ENCODE measurements at places on chromosomes 2 and 18.
A peak's percentile ranks its signal among the peaks of the same experiment; 100 is the strongest.

- DNase-seq = no peak
These were observed 28.6 kb upstream of the CUL3 start for GRCh38 chr2:224613543-224614286.

GRCh38 chr2:237643066-237643465 lies 15.7 kb downstream of the LRRFIP1 start:
- DNase-seq = no peak

DNA sequence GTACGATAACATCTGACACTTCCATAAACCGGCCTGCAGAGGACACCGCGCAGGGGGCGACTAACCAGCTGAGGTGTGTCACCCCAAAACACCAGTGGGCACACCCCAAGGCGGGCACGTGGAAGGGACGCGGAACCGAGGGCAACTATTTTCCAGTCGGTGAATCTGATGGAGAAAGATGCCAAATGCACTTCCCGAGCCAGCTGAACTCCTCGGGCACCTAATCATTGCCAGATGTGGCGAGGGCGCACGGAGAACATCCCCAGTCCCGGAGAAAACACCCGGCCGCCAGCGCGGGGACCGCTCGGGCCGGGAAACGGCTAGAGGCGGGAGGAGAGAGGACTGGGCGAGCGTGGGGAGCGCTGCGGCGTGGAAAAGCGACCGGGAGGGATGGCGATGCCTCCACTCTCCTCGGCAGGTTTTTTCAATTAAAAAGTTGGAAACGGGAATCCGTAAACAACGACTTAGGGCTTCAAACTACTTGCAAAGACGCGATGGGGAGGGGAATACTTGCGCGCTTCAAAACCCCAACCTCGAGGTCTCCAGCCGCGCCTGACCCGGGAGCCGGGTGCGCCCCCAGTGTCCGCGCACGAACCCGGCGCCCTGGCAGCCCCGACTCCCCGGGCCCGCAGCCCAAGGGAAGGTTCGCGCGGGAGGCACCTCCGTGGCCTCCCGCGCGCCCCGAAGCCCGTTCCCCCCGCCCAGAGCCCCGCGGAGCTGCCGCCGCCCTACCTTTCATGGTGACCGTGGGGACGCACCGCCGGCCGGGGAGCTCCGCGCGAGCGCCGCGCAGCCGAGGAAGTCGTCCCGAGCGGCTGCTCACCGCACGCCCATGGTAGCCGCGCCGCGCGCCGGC lies 497 bp downstream of the COLEC12 start:
- DNase-seq = peak; percentile 36

DNA sequence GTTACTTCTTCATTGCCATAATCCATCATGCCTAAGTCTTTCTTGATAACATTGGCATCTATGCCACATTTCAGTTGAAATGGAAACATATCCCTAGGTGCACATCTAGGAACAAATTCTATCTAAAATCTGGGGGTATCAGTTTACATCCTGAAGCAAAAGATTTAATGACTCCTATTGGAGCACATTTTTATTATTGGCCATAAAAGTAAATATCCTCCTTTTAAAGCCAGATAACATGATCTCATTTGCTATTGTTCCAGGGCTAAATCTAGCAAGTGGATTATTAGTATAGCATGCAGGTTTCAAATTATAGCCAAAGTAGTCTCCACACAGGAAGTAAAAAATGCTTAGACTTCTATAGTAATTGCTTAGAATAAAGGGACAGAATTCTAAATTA lies 193.2 kb downstream of the CDH2 start:
- no peak for DNase-seq

DNA sequence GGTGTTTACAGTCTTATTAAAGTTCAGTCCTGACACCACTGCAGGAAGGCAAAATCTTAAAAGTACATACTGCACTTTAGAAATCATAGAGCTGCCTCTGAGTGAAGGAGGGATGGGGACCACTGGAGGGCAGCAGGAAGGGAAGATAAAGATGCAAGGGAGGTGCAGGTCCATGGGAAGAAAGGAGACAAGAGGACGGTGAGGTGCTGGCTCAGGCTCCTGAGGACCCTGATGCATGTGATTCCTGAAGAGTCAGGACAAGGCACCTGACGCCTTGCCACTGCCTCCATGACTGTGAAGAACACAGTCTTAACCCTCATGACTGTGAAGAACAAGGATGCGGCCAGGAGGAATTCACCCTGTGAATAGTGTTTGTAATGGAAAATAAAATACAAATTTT lies 116.2 kb upstream of the NPAS2 start:
- no peak for DNase-seq

- peak; percentile 19 for DNase-seq
These were observed 27.4 kb upstream of the VRK2 start for GRCh38 chr2:58019229-58019628.

- DNase-seq = no peak
These were observed 471 bp upstream of the C2orf42 start for GRCh38 chr2:70191244-70191735.

GRCh38 chr18:27719680-27720079 lies 457.2 kb downstream of the CDH2 start:
- DNase-seq = no peak

GRCh38 chr2:15331787-15332186 lies 229.3 kb downstream of the NBAS start:
- DNase-seq = no peak

GRCh38 chr18:32383050-32383819 lies 87.4 kb downstream of the GAREM1 start:
- DNase-seq = peak; percentile 97

DNA sequence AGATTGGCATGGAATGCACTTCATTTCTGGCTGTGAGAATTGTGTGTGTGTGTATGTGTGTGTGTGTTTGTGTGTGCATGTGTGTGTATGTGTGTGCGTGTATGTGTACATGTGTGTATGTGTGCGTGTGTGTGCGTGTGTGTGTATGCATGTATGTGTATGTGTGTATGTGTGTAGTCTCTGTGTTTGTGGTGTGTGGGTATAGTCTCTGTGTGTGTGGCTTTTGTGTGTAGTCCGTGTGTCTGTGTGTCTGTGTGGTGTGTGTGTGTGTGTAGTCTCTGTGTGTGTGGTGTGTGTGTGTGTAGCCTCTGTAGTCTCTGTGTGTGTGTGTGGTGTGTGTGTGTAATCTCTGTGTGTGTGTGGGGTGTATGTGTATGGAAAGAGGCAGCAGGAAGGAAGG lies 247.3 kb upstream of the SOX11 start:
- no peak for DNase-seq

DNA sequence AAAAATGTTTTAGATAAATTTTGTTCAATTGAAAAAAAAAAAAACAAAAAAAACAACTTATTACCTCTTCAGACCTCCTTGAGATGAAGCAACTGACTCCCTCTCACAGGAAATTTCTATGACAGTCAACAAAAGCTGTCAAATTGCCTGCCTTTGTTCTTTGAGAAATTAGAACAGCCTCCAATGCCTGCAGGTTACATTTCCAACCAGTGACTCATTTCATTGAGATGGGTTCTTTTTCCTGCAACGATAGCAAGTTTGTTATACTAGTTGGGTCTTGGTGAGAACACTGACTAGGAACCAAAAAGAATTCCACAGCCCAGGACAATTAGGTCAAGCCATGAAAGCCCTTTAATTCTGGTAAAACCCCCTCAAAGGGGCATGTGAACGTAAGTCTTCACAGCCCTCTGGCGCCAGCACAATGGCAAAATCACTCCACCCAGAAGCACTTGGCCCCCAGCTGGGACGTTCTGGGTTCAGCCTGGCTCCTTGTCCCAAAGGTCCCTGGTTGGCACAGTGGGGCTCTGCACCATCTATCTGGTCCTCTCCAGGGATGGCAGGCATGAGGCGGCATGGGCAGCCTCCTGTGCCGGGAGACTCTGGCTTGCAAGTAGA lies 87.0 kb downstream of the SPP2 start:
- peak; percentile 69 for DNase-seq

GRCh38 chr18:75723521-75724340 lies 296.2 kb upstream of the SMIM21 start:
- no peak for DNase-seq

DNA sequence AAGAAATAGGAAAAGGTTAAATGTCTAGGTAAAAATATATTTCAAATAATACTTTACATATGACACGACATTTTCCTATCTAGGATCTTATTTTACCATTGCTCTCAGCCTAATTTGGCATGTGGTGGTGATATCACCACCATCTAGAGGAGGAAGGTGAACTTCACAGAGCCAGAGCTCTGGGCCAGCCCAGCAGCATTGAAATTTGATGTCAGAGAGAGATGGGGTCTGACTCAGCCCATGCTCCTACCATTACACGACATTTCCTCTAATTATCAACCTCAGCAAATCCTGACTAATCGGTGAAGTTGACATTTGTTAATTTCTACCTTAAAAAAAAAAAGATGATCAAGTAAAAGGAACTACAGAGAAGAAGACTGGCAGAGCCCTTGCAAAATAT lies 42.3 kb downstream of the LRRTM4 start:
- no peak for DNase-seq

- no peak for DNase-seq
These were observed 2.4 kb downstream of the HNRNPLL start for GRCh38 chr2:38600242-38600891.

DNA sequence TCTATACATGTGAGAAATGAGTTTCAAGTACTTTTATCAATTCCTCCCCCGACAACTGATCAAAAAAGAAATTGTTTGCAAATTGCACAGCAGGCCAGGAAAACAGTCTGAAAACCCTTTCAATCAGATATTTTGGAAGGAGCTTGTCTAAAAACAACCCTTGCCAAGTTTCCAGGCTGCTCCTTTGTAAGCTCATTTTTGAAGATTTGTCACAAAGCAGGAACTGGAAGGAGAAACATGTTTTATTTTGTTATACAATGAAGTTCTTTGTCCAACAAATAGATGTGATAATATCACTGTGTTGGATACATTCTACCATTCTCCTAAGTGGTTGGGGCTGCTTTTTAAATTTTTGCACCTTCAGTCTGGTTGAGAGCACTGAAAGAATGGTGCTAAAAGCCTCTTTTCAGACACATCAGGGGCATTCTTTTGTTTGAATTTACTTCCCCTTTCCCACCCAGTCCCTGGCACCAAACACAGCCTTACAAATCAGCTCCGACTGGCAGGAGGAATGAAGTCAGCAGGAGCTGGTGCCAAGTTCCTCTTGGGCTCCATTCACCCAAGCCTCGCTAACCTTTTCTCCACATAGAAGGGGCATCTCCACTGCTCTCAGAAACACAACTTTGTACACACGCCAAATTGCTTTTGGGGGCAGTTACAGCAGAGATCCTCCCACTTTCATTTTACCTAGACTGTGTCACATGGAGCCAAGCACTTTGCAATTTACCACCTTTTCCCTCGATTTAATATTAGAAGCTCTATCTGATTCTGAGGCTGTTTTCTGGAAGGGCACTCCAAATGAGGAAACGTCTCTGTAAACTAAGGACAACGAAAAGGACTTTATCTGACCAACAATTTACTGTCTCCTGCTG lies 88.0 kb downstream of the C1D start:
- DNase-seq = no peak

DNA sequence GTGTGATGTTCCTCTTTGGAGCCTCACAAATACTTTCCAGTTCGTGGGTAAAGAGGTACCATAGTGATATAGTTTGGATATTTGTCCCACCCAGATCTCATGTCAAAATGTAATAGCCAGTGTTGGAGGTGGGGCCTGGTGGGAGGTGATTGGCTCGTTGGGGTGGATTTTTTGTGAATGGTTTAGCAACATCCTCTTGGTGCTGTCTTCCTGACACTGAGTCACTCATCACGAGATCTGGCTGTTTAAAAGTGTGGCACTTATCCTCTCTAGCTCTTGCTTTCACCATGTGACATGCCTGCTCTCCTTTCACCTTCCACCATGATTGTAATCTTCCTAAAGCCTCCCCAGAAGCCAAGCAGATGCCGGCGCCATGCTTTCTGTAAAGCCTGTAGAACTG lies 3.0 kb upstream of the CCDC93 start:
- peak; percentile 45 for DNase-seq

DNA sequence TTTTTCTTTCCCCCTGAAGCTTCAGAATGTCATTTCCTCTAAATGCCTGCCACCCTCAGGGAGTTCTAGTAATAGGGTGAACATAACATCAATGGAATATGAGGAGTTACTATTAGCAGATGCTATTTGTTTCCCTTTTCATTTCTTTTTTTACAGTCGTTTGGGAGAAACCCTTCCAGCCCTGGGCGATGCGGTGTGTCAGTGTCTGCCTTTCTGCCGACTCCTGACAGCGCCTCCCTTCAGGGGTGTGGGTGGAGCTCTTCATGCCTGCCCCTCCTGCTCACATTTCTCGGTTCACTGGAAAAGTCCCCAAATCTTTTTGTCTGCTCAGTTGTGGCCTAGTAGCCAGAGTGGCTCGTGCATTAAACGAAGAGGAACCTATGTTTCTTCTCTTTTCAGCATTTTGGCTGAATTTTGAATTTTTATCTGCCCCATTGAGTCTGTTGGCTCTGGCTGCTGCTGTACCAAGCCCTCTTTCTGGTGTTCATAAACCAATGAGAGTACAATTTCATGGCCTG lies 72.3 kb downstream of the FMNL2 start:
- peak; percentile 76 for DNase-seq

GRCh38 chr18:3585656-3586509 lies 135.9 kb downstream of the TGIF1 start:
- DNase-seq = peak; percentile 87

DNA sequence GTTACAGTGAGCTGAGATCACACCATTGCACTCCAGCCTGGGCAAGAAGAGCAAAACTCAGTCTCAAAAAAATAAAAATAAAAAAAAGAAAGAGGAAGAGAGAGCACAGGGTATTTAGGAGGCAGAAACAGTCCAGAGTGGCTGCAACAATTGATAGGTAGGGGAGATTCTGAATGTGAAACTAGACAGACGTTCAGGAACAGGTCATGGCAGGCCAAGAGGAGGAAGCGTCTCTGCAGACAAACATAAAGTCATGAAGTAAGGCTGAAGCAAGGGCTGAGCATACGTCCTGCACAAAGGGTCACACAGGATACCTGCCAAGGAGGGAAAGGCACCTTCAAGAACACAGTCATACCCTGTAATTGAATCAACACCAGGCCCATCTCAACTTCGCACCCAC lies 64.1 kb upstream of the ZNF532 start:
- DNase-seq = no peak

DNA sequence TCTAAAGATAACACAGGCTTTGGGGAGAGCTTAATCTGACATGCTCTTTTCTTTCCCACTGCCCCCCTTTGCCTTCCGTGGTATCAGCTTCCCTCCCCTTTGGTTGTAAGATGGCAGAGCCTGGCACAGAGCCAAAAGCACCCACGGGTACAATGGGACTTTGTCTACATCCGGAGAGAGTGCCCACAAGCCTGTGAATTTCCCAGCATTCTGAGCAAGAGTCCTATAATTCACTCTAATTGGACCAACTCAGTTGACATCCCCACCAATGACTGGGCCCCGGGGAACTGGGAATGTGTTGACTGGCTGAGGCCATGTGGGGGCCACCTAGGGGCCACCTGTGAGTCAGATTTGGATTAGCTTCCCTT lies 20.1 kb upstream of the C2orf72 start:
- no peak for DNase-seq

GRCh38 chr2:122041455-122041854 lies 286.0 kb downstream of the TSN start:
- DNase-seq = no peak

Measured in choroid plexus epithelial cell (primary cell).